ENCODE measurements at places on chromosomes 2 and 18.

- DNase-seq: peak; percentile 52
These were observed 214.1 kb upstream of the COPS8 start for GRCh38 chr2:236871500-236872001.

DNA sequence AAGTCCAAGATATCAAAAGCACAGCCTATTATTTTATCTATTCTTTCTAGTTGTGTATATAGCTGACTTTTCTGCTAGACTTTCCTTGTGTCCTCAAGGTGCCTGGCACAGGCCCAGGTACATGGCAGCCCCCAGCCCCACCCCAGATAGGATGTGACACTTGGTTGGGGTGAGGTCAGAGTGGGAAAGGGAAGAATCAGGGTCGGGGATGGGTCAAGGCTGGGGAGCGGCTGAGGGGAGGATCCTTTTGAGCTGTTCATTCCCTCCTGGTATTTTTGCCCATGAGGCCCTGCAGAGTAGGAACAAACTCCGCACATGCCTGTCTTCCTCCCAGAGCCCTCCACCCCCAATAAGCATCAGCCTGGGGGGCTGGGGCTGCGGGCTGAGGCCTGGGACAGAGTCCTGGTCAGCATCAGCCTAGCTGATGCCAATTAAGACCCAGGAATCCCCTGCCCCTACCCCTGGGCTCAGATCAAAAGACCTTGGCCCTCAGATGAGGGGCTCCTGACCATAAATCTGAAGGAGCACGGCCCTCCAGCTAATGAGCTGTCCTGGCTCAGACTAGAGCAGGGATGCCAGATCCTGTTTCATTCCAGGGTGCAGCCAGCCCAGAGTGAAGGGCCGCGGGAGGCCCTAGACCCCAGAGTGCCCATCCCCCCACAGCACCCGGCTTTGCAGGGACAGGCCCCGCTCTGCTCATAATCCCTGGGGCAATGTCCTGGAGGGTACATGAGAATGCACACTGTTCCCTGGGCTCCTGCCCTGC lies 85.3 kb downstream of the SDC1 start:
- no peak for DNase-seq

DNA sequence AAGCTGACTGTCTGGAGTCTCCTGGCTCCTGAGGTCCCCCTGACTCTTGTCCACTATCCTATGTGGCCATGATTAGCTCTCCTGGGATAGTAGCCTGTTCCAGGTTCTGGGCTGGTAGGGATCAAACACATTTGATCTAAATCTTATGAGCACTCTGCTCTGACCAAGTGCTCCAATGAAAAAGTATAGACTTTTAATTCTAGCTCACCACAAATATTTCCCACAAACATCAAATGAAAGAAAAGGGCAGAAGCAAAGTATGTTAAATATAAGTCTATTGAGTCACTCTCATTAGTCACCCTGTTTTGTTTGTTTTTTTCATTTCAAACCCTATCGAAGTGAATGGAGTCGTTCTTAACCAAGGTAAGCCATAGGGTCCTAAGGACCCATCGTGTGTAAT lies 39.7 kb upstream of the NEDD4L start:
- no peak for DNase-seq

- peak; percentile 32 for DNase-seq
These were observed 2.7 kb downstream of the ZEB2 start for GRCh38 chr2:144516981-144517865.

Measured in transverse colon (tissue), 4 donors.